ENCODE measurements at places on chromosomes 5 and 9.

- no peak for ATAC-seq
These were observed 347.9 kb upstream of the SEMA6A start for GRCh38 chr5:116922532-116922931.

DNA sequence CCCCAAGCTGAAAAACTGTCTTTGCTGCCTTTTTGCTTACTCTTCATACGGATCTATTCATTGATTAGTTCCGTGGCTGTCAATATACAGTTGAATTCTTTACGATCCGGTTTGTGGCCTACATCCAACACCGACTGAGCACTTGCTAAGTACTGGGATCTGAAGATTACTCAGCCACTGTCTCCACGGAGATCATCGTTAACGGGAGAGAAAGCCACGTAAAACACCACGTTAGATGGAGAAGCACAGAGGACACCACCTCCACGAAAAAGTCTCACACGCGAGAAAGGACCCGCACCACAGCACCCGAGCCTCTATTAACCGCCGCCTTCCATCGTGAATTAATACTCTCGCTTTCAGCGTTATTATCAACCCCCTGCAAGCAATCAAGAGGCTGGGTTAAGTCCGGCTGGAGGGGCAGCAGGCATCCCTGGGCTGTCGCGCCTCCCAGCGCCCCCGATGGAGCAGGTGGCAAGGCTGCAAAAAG lies 650 bp downstream of the ELP1 start:
- peak; percentile 2 for ATAC-seq

GRCh38 chr5:137516251-137516797 lies 17.2 kb upstream of the SPOCK1 start:
- no peak for ATAC-seq

DNA sequence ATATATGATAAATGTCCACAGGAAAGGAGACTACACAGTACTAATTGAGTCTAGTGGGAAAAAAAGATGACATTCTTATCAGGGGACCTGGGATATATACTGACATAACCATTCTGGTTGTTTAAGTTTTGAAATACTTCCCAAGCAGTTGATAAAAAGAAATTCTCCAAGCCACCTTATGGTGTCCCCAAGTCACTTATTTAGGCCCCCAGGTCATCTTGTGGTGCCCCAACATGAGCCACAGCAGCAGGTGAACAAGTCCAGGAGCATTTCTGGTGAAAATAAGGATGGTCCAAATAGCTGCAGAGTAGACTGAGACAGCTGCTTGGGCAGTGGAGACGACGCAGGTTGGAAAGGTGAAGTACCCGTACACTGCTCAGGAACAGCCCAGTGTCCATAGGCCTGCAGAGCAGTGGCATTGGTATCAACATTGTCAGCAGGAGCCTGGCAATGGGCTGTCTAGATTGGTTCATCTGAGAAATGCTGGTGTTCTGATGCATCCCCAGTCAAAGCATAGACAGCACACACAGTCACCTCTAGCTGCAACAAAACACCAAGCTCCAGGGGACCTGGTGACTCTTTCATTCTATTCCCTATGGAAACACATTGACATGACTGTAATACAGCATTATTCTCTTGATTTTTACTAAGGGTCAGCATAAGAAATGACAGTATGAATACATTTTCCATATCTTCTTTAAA lies 430.6 kb downstream of the NR2F1-AS1 start:
- peak; percentile 77 for ATAC-seq

- ATAC-seq = no peak
These were observed 1026.4 kb upstream of the COX7C start for GRCh38 chr5:85591311-85591710.

- ATAC-seq = peak; percentile 94
These were observed 24.0 kb downstream of the NNT start for GRCh38 chr5:43627028-43627427.

All from SK-N-SH treated with all-trans-retinoic acid at 6 μM for 48 hours (cell line).